Amniotic epithelial cell (primary cell): ENCODE measurements at places on chromosomes 6 and 20.

DNA sequence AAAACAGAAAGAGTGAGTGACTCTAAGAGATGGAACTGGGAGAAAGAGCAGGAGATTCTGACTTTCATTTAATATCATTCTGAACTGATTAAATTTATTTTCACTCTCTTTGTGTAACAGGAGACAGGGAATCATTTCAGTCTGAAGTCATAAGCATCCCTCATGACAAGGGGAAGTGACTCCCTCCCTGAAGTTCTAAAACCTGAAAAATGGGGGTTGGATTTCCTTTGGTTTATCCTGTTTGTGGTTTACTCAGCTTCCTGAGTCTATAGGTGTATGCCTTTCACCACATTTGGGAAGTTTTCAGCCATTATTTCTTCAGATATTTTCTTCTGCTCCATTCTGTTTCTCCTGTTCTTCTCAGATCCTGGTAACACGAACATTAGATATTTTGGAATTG, 3.4 kb upstream of the FKBP1A start:
- no peak for DNase-seq

DNA sequence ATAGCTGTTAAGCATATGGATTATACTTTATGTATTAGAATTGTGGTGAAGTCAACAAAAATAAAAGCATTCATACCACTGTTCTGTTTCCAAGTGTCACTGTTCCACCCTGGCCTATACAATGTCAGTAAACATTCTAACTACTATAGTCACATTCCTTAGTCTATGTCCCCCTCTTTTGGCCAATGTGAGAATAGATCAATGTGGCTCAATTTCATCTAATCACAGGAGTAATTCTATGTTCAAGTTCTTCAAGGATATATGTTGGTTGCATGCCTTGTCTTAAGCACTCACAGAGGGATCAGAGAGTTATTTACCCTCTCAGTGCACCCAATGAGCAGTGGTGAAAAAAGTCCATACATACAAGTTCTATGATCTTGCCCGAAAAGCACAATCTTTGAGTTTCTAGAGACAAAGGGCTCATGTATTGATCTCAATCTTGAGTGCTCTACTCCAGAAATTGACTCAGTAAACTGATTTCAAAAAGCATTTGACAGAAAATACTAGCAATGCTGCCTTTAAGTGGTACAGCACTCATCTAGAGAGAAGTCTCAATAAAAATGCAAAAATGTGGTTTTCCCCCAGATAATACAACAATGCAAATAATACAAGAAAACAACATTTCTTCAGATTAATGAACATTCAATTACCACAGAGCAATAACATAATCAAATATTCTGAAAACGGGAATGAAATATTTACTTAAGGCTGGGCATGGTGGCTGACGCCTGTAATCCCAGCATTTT, 16.5 kb downstream of the SMLR1 start:
- peak; percentile 34 for DNase-seq

GRCh38 chr20:58310291-58310782, 822 bp downstream of the RAB22A start:
- DNase-seq: no peak

DNA sequence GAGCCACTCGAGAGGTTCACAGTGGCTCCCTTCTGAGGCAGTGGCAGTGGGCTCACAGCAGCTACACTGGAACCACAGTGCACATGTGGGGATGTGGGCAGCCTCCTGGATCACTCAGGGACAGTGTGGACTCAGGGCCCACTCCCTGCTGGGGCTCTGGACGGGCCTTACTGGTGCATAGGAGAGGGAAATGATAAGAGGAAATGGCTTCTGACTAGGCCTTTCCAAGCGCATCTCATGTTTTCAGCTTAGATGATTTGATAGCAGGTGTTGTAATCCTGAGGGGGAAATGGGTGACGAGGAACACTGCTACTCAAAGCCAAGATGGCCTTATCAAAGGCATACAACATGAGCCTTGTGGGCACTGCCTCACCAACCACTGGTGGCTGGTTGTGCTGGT, 44.0 kb downstream of the PANK2 start:
- no peak for DNase-seq

GRCh38 chr6:67757465-67758033, 877.5 kb upstream of the ADGRB3 start:
- DNase-seq: no peak

- no peak for DNase-seq
These were observed 23.5 kb downstream of the UQCC2 start for GRCh38 chr6:33688006-33688405.

- peak; percentile 87 for DNase-seq
These were observed 12.9 kb upstream of the NQO2 start for GRCh38 chr6:2986722-2987221.

DNA sequence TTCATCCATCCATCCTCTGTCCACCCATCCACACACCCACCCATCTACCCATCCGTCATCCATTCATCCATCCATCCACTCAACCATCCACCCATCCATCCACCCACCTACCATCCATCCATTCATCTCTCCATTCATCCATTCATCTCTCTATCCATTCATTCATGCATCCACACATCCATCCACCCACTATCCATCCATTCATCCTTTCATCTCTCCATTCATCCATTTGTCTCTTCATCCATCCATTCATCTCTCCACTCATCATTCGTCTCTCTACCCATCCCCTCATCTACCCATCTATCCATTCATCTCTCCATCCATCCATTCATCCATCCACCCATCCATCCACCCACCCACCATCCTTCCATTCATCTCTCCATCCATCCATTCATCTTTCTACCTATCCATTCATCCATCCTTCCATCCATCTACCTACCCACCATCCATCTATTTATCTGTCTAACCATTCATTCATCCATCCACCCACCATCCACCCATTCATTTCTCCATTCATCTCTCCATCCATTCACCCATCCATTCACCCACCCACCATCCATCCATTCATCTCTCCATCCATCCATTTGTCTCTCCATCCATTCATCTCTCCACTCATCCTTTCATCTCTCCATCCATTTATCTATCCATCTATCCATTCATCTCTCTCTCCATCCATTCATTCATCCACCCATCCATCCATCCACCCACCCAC, 275.4 kb downstream of the TAF4 start:
- DNase-seq: no peak

GRCh38 chr20:58512808-58513552, 2.2 kb downstream of the APCDD1L start:
- no peak for DNase-seq

DNA sequence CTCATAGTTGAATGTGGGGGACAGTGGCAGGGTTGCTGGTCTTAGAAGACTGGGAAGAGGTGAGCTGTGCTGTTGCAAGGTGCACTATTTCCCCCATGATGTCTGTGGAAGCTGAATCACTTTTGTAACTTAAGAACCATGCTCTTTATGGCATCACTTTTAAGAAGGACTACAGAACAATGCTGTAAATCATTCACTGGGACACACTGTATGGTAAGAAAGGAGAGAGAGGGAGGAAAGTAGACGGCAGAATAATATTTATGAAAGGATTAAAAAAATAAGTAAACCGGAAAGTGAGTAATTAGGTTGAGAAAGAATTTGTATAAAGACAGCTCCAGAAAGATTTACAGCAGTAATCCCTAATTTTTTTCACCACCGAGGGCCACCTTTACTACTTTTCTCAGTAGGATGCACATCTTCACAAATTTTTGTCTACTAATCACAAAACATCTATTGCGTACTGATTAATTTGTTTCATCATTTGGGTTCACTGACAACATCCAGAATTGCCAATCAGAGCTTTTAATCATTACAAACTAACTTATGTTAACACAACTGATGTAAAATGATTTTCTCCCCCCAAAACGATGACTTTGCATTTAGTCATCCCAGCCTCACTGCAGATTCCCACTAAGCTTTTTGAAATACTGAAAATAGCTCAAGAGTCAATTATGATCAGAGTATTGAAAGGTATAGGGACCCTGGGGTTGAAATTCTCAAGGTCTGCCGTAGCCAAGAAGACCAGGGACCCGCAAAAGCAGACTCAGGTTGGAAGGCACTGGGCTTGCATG, 560.7 kb upstream of the NOX3 start:
- no peak for DNase-seq

- DNase-seq: peak; percentile 56
These were observed 597.0 kb downstream of the EYS start for GRCh38 chr6:65110031-65110430.

GRCh38 chr6:148803979-148804378, 57.1 kb downstream of the UST start:
- peak; percentile 7 for DNase-seq

DNA sequence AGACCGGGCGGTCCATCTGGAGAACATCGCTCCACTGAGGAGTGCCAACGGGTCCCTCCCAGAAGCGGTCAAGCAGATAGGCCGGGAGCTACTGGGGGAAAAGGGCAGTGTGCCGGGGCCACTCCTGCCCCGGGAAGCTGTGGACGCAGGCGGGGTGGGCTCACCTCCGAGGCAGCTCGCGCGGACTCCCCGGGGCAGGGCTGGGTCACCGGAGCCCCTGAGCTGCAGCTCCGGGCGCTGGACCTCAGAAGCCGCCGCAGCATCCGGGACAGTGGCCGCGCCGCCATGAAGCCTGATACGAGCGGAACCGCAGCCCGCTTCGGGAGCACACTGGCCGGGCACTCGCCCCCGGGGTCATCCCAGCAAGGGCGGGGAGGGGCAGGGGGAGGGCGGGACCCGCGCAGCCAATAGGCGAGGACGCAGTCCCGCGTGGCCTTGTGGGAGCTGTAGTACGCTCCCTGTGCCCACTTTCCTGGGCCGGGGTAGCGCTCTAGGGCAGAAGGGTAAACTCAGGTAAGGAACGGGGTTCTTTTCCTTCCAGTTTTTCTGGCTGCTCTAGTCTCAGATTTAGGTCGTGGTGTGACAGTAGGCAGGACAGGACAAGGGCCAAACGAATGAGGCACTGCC, at the start of gene MOCS1:
Gene MOCS1, minus strand, starts transcription at position 332 of the 627 bp plus-strand sequence. Its CDS starts 45 bp downstream, at position 287.
- DNase-seq: peak; percentile 70

GRCh38 chr6:152572338-152573088, 64.6 kb downstream of the SYNE1 start:
- DNase-seq: no peak

DNA sequence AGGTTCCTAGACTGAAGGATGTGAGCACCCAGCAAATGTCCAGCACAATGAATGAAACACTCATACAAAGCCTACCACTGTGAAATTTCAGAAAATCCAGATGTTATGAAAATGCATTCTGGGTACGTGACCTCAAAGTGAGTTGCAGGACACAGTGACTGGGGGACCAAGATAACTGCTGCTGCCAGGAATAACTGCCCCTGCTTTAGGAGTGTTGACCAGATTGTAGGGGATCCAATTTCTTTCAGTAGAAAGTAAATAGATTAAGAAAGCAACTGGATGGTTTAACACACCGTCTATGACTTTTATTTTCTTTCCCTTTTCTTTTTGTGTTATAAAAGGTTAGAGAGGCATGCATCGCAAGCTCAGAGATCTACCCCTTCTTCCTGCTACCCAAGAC, 29.5 kb downstream of the MYLK4 start:
- DNase-seq: no peak

- DNase-seq: no peak
These were observed 574.1 kb upstream of the CHD6 start for GRCh38 chr20:42192321-42192720.

DNA sequence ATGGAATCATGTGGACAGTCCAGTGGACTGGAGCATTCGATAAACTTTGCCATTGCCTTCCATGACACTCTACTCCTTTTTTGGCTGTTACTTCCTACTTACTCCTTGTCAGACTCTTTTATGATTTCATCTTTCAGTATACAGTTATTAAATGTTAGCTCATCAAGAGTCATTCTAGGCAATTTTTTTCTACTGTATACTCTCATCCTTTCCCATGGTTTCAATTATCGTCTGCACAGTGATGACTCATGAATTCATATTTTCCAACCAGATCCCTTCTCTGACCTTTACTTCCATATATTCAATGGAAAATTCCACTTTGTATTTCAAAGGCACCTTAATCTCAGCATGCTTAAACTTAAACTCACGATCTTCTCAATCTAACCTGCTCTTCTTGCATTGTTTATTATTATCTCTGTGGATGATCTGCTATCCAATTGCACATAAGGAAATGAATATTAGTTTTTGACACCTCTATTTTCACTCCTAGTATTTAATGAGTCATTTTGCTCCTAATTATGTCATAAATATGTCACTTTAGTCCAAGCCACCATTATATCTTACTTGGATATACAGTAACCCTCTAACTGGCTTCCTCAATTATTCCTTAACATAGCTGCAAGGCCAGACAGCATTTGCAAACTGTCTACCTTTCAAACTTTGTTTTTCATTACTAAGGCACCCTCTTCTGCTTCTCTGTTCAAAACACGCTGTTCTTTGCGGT, 427.5 kb downstream of the PHF3 start:
- DNase-seq: no peak

GRCh38 chr20:53205046-53205445, 232.9 kb downstream of the TSHZ2 start:
- no peak for DNase-seq

DNA sequence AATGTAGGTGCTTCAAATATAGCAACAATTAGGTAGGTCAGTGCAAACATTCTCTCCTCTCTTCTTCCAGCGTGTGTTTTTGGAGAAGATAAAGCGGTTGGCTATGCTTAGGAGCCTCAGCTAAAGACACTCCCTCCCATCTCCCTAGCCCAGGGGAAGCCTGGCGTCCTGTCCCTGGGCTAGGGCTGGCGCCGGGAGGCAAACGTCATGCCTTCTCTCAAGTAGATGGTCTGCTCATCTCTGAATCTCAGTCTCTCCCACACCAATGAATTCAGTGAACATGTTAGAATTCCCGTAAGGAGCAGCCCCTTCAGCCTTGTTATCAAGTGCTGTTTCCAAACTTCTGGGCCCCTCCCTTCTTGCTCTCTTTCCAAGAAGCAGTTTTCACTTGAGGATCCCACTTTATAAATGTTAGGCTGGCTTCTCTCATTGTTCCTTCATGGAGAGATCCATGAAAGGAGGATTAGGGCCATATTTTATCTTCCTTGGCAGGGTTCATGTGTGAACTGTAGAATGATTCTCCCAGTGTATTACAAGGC, 142.8 kb downstream of the CLIC5 start:
- DNase-seq: no peak

- no peak for DNase-seq
These were observed 380.1 kb upstream of the SOX4 start for GRCh38 chr6:21213492-21213891.

DNA sequence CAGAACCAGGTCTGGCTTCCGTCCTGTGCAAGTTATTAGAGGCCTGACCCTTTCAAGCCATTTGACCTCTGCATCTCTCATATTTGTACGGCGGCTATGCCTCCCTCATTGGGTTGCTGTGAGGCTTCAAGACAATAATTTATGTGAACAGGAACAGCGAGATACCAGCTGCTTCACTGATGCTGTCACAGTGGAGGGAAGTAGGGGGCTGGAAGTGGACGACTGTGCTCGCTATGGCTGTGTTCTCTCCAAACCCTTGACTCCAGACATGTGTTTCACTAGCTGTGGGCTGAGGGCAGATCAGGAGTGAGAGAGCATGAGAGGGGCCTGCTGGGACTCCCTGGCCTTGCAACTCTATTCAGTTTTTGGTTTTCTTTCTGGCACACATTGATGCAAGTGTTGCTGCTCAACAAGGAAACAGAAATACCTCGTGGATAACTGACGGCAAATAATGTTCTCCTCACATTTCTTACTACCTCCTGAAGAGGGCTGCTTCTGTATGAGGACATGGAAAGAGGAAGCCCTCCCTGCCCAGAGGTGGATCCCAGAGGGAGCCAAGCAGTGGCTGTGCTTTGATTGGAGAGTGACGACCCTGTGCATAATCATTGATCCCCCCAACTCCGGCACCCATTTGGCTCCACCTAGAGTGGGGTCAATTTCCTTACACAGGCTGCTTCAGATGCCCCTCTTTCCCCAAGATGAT, 34.7 kb upstream of the SCP2D1 start:
- no peak for DNase-seq
